ENCODE measurements at places on chromosomes 12 and 14. TPM values are rescaled to one million over a fixed set of nuclear protein-coding genes. Genes with fewer than 3 reads are reported as not detected.

The LPAR5 gene
- total RNA-seq, result 2.5 TPM

DNA sequence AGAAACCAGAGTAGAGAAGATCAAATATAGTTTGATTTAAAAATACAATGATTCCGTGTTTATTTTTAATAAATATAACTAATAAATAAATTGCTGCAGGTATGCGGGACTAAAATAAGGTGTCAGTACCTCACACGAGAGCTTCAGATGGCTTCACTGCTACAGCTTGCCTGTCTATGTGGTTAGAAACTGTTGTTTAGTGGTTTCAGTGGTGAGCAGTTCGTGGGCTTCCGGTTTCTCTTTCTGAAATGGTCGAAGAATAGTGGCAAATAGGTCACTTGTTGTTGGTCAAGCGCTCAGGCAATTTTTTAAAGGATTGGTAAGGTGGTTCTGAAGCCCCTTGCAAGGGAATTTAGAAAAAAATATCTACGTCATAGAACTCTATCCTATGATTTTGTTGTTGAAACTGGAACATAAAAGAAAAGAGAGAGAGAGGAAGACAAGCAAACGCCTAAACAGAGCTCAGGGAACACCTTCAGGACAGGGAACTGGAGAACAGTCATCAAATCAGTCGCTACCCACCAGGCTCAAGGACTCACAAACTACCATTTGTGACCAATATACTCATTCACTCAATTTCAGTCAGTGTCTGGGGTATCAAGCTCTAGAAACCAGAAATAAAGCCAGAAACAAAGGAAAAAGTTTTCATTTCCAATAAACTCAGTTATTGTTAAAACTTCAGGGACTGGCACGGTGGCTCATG, 31.3 kb downstream of the GABARAPL1 start:
- no peaks in the 10 kb centered on the region for H3K36me3 ChIP-seq
- peak overlapping the region; percentile 9 for H3K4me3 ChIP-seq
- no peaks in the 10 kb centered on the region for H3K27me3 ChIP-seq
- H3K27ac ChIP-seq, result no peak overlapping the region
- no peaks in the 10 kb centered on the region for H3K4me1 ChIP-seq

The COX8C gene
- not detected for total RNA-seq

The LRTM2 gene
- total RNA-seq, result not detected

The RPGRIP1 gene
- total RNA-seq, result 1.7 TPM

GRCh38 chr12:54025499-54026405, 2.5 kb upstream of the HOXC6 start:
- no peak overlapping the region for H3K27ac ChIP-seq
- H3K27me3 ChIP-seq, result peaks cover 90% of the 10 kb centered on the region
- H3K36me3 ChIP-seq, result no peaks in the 10 kb centered on the region
- no peak overlapping the region for H3K4me3 ChIP-seq
- no peaks in the 10 kb centered on the region for H3K4me1 ChIP-seq
- no peak for DNase-seq

The BEGAIN gene
- 1.5 TPM for total RNA-seq

The ABCB9 gene
- 5.2 TPM for total RNA-seq

The HOXC10 gene
- total RNA-seq, result not detected

The SRGAP1 gene
- 11.4 TPM for total RNA-seq

- no peaks in the 10 kb centered on the region for H3K27me3 ChIP-seq
- no peaks in the 10 kb centered on the region for H3K4me1 ChIP-seq
- no peak overlapping the region for H3K27ac ChIP-seq
- H3K36me3 ChIP-seq, result no peaks in the 10 kb centered on the region
Observed at GRCh38 chr12:119154435-119154818, 24.3 kb upstream of the HSPB8 start.

GRCh38 chr12:88299567-88300101, 157.5 kb downstream of the TMTC3 start:
- H3K4me1 ChIP-seq, result no peaks in the 10 kb centered on the region
- H3K27me3 ChIP-seq, result no peaks in the 10 kb centered on the region
- H3K27ac ChIP-seq, result no peak overlapping the region
- no peak for DNase-seq
- H3K4me3 ChIP-seq, result no peak overlapping the region
- no peaks in the 10 kb centered on the region for H3K36me3 ChIP-seq

The PPFIA2 gene
- total RNA-seq, result 1.4 TPM

DNA sequence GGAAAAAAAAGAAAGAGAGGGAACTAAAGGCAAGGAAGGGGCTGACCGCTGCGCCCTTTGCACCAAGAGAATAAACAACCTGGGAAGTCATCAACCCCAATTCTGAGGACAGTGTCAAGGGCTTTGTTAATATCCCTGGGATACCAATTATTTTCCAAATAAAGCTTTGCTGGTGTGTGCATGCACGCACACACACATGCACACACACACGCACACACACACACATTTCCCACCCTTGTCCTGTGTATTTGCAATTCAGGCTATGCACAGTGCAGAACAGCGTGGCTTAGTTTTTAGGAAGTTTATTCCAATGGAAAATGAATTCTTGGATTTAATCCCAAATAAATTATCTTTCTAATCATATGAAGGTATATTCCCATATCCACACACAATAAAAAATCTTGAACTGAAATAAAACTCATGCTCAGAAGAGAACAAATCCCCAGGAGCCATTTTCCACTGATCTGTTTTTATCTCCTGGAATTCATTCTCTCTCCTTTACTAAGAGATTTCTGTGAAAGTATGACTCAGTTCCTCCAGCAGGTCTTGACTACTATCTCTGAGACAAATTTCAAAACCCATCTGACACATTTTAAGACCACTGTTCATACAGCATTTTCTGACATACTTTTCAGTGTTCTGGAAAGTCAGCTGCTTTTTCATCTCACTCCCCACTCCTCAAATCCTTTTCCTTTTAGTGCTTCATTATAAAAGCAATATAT, 334.4 kb upstream of the ATP2B1 start:
- DNase-seq, result no peak
- no peaks in the 10 kb centered on the region for H3K27me3 ChIP-seq
- H3K36me3 ChIP-seq, result no peaks in the 10 kb centered on the region
- no peaks in the 10 kb centered on the region for H3K4me1 ChIP-seq
- H3K27ac ChIP-seq, result no peak overlapping the region

DNA sequence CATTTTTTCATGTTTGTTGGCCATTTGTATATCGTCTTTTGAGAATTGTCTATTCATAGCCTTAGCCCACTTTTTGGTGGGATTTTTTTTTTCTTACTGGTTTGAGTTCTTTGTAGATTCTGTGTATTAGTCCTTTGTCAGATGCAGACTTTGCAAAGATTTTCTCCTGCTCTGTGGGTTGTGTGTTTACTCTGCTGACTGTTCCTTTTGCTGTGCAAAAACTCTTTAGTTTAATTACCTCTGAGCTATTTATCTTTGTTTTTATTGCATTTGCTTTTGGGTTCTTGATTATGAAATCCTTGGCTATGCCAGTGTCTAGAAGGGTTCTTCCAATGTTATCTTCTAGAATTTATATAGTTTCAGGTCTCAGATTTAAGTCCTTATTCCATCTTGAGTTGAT, 220.0 kb downstream of the FUT8 start:
- H3K4me3 ChIP-seq, result no peak overlapping the region
- H3K27ac ChIP-seq, result no peak overlapping the region
- DNase-seq, result no peak
- H3K36me3 ChIP-seq, result peaks cover 6% of the 10 kb centered on the region

DNA sequence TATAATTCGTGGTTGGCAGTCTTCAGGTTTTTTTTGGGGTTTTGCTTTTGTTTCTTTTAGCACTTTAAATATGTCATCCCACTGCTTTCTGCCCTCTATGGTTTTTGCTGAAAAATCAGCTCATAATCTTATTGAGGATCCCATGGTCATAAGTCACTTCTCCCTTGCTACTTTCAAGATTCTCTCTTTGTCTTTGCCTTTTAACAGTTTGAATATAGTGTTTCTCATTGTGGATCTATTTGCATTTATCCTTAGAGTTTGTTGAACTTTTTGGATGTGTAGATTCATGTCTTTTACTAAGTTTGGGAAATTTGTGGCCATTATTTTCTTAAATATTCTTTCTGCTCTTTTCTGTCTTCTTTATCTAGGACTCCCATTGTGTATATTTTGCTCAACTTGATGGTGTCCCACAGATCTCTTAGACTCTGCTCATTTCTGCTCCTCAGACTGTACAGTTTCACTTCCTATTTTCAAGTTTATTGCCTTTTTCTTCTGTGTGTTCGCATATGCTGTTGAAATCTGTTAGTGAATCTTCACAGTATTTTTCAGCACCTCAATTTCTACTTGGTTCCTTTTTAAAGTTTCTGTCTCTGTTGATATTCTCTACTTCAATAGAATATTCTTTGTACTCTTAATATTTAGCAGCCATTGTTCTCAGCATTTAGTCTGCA, 70.8 kb downstream of the WNK1 start:
- H3K4me3 ChIP-seq, result no peak overlapping the region
- no peak for DNase-seq
- H3K36me3 ChIP-seq, result peaks cover 13% of the 10 kb centered on the region
- peaks cover 10% of the 10 kb centered on the region for H3K4me1 ChIP-seq
- H3K27ac ChIP-seq, result no peak overlapping the region

The ARL1 gene
- total RNA-seq, result 78.9 TPM

The RNF212B gene
- total RNA-seq, result not detected

The MCRS1 gene
- total RNA-seq, result 54.0 TPM

GRCh38 chr14:64671591-64671990, 32.6 kb upstream of the PLEKHG3 start:
- no peak overlapping the region for H3K4me3 ChIP-seq
- DNase-seq, result no peak
- no peaks in the 10 kb centered on the region for H3K36me3 ChIP-seq
- H3K27ac ChIP-seq, result no peak overlapping the region

The PLA2G1B gene
- total RNA-seq, result 62.2 TPM

- H3K36me3 ChIP-seq, result peaks cover 67% of the 10 kb centered on the region
- no peak overlapping the region for H3K27ac ChIP-seq
- DNase-seq, result no peak
- no peak overlapping the region for H3K4me3 ChIP-seq
- H3K4me1 ChIP-seq, result no peaks in the 10 kb centered on the region
- H3K27me3 ChIP-seq, result no peaks in the 10 kb centered on the region
Observed at GRCh38 chr12:111720457-111720856, 34.6 kb downstream of the ACAD10 start.

DNA sequence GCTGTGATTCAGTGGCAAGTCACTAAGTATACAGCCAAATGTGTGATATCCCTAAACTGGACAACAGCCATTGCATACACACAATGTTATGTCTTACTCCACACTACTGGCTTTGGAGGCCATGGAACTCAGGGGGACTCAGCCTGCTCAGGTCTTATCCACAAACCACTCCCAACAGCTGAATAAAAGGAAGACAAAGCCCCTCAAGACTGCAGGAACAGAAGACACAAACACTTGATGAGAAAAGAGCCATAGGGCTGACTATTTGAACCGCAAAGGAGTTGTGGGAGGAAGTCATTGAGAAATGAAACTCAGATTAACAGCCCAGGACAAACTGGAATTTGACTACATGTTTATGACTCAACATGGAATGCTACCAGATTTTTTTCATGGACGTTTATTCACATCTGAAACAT, 40.9 kb downstream of the PTGER2 start:
- peaks cover 16% of the 10 kb centered on the region for H3K4me1 ChIP-seq
- H3K27me3 ChIP-seq, result no peaks in the 10 kb centered on the region
- H3K27ac ChIP-seq, result no peak overlapping the region
- no peak for DNase-seq

DNA sequence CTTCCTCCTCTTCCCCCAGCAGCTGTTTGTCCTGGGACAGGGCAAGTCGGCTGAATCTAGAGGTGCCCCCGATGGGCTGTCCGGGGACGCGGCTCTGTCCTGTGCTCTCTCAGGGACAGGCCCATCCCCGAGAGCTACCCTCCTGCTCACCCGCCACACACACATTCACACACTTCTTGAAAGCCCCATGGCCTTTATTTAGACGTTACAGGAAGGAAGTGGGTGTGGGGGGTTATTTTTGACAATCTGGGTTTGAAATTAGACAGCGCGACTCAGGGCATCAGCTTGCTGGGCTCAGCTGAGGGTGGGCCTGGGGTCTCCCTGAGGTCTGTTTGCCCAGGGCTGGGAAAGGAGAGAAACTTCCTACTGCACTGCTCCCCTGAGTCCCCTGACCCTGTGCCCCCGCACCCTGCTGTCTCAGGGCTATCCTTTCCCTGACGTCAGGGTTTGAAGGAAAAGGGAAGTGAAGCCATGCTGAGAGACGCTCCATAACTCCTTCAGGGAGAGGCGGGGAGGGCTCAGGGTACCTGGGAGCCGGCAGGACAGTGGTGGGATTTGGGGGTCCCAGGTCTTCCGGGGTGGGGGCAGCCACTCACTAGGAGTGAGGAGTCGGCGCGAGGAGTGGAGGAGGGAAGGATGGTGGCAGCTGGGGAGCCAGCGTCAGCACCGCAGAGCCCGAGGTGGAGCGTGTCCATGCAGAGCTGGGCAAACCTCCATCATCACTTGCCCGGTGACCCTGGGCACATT, 8.1 kb downstream of the PTPN6 start:
- peak; percentile 76 for DNase-seq
- H3K27me3 ChIP-seq, result no peaks in the 10 kb centered on the region
- peak overlapping the region; percentile 8 for H3K4me3 ChIP-seq
- H3K27ac ChIP-seq, result peak overlapping the region; percentile 71

- H3K4me1 ChIP-seq, result peaks cover 16% of the 10 kb centered on the region
- H3K36me3 ChIP-seq, result no peaks in the 10 kb centered on the region
- H3K4me3 ChIP-seq, result no peak overlapping the region
Observed at GRCh38 chr14:67622675-67623074, 3.0 kb downstream of the ARG2 start.

- no peaks in the 10 kb centered on the region for H3K36me3 ChIP-seq
- H3K4me3 ChIP-seq, result no peak overlapping the region
- no peak for DNase-seq
- H3K4me1 ChIP-seq, result no peaks in the 10 kb centered on the region
- no peak overlapping the region for H3K27ac ChIP-seq
Observed at GRCh38 chr14:24578558-24578957, 2.5 kb upstream of the CTSG start.

- H3K27me3 ChIP-seq, result no peaks in the 10 kb centered on the region
- H3K4me3 ChIP-seq, result no peak overlapping the region
- peaks cover 12% of the 10 kb centered on the region for H3K36me3 ChIP-seq
- no peak overlapping the region for H3K27ac ChIP-seq
- no peaks in the 10 kb centered on the region for H3K4me1 ChIP-seq
Observed at GRCh38 chr12:131021154-131021541, 67.4 kb downstream of the ADGRD1 start.

DNA sequence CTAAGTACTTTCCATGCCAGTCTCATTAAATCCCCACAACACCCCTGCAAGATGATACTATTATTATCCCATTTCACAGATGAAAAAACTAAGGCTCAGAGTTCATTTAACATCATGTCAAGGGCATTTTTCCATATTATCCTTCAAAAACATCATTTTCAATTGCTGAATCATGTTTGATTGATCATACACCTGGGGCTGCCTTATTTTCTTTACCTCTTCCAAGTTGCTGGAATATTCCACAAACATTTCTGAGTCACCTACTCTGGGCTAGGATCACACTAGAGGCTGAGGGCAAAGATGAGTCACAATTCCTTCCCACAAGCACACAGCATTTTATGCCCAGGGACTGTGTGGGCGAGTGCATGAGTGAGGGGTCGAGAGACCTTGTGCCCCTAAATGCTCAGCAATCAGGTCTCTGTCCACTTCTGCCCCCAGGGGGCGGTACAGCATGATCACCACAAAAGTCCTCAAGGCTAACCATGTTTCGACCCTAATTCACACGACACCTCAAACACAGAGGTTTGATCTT, 14.1 kb upstream of the TMEM119 start:
- peaks cover 13% of the 10 kb centered on the region for H3K4me1 ChIP-seq
- no peak for DNase-seq
- H3K36me3 ChIP-seq, result no peaks in the 10 kb centered on the region
